ENCODE measurements at places on chromosomes 5 and 9. TPM values are rescaled to one million over a fixed set of nuclear protein-coding genes. Genes with fewer than 3 reads are reported as not detected.

- no peak for DNase-seq
- H3K27ac ChIP-seq, result no peak overlapping the region
- H3K4me1 ChIP-seq, result no peaks in the 10 kb centered on the region
Observed at GRCh38 chr5:131064669-131065371, 100.2 kb downstream of the HINT1 start.

- no peak overlapping the region for H3K27ac ChIP-seq
- H3K4me3 ChIP-seq, result no peak overlapping the region
- peaks cover 10% of the 10 kb centered on the region for H3K4me1 ChIP-seq
- DNase-seq, result no peak
Observed at GRCh38 chr9:4684820-4685219, 5.5 kb downstream of the CDC37L1 start.

DNA sequence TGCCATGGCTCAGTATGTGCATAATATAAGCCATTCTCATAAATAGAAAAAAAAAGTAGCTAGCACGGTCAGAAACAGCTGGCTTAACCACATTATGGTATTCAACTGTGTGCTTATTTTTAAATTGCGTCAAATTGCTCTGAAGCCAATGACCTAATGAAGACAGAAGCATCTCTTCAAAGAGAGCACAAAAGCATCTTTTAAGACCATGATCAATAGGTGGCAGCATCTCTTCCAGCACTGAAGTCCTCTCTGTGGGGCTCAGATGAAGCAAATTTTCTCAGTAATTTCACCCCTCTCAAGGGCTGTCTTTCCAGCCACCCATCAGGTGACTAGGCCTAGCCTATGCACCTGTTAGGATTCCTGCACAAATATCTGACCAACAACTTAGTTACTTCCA lies 251.4 kb downstream of the GLIS3 start:
- H3K27me3 ChIP-seq, result no peaks in the 10 kb centered on the region
- no peak for DNase-seq
- H3K36me3 ChIP-seq, result no peaks in the 10 kb centered on the region

DNA sequence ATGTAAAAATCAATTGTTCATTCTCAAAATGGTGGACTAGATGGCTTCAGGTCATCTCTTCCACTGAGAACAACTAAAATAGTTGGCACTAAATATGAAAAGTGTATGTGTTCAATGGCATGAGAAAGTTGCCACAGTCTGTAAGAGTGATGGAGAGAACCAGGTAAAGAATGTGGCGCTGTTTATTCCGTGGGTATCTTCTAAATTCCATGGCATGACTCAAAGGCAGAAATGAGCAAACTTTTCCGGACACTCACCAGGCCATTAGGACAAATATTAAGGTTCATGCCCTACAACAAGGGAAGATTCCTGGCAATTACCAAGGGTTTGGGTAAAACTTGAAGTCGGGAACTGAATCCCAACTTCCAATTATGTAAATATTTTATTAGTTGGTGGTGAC lies 825.4 kb upstream of the CDH6 start:
- no peak overlapping the region for H3K4me3 ChIP-seq
- H3K27me3 ChIP-seq, result no peaks in the 10 kb centered on the region
- no peaks in the 10 kb centered on the region for H3K36me3 ChIP-seq
- H3K4me1 ChIP-seq, result no peaks in the 10 kb centered on the region
- no peak for DNase-seq

ENTPD2 gene
- 2.1 TPM for total RNA-seq
